Heart right ventricle (tissue), 16 donors: ENCODE measurements at places on chromosomes 3 and 15. TPM values are rescaled to one million over a fixed set of nuclear protein-coding genes. Genes with fewer than 3 reads are reported as not detected.

The KCNAB1 gene
- 2.3 TPM for total RNA-seq

The SLC28A1 gene
- 2.2 TPM for total RNA-seq

The AADACL2 gene
- not detected for total RNA-seq

The SOX14 gene
- not detected for total RNA-seq

The CYP19A1 gene
- 1.3 TPM for total RNA-seq

The MYO5C gene
- total RNA-seq: 3.4 TPM

The SPATA12 gene
- total RNA-seq: not detected

The ACTC1 gene
- total RNA-seq: 17,444 TPM

The ARRDC4 gene
- total RNA-seq: 14.4 TPM

The SCN11A gene
- total RNA-seq: 0.09 TPM
